ENCODE measurements at places on chromosomes 2 and 18.

GRCh38 chr18:78102135-78102534 lies 852.5 kb downstream of the GALR1 start:
- H3K4me1 ChIP-seq = no peaks in the 10 kb centered on the region
- peaks cover 1% of the 10 kb centered on the region for H3K36me3 ChIP-seq
- H3K27me3 ChIP-seq = no peaks in the 10 kb centered on the region
- no peak overlapping the region for H3K27ac ChIP-seq

- H3K27me3 ChIP-seq = peaks cover 2% of the 10 kb centered on the region
- H3K27ac ChIP-seq = no peak overlapping the region
- DNase-seq = no peak
- no peaks in the 10 kb centered on the region for H3K4me1 ChIP-seq
- H3K4me3 ChIP-seq = no peak overlapping the region
Measured at GRCh38 chr2:30261695-30262211, 30.4 kb downstream of the LBH start.

GRCh38 chr2:126510356-126510755 lies 145.6 kb upstream of the GYPC start:
- H3K36me3 ChIP-seq = no peaks in the 10 kb centered on the region
- H3K27ac ChIP-seq = no peak overlapping the region
- no peaks in the 10 kb centered on the region for H3K27me3 ChIP-seq
- no peak overlapping the region for H3K4me3 ChIP-seq
- H3K4me1 ChIP-seq = peaks cover 37% of the 10 kb centered on the region

DNA sequence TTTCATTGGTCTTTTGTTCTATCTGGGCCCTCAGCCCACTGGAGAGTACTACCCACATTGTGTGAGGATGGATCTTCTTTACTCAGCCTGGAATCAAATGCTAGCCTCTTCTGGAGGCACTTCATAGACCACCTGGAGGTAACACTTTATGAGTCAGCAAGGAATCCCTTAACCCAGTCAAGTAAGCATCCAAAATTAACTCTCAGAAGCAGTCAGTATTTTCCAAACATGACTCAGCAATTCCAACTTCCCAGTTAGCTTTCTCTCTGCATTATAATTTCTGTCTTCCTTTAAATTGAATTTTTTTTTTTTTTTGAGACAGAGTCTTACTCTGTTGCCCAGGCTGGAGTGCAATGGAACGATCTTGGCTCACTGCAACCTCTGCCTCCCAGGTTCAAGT lies 142.7 kb downstream of the ACKR3 start:
- H3K27me3 ChIP-seq = peaks cover 8% of the 10 kb centered on the region
- H3K27ac ChIP-seq = peak overlapping the region; percentile 91
- H3K36me3 ChIP-seq = no peaks in the 10 kb centered on the region

Data from neural crest cell (in vitro differentiated cells).